M059J (cell line): ENCODE measurements at places on chromosomes 7 and 10. TPM values are rescaled to one million over a fixed set of nuclear protein-coding genes. Genes with fewer than 3 reads are reported as not detected.

DNA sequence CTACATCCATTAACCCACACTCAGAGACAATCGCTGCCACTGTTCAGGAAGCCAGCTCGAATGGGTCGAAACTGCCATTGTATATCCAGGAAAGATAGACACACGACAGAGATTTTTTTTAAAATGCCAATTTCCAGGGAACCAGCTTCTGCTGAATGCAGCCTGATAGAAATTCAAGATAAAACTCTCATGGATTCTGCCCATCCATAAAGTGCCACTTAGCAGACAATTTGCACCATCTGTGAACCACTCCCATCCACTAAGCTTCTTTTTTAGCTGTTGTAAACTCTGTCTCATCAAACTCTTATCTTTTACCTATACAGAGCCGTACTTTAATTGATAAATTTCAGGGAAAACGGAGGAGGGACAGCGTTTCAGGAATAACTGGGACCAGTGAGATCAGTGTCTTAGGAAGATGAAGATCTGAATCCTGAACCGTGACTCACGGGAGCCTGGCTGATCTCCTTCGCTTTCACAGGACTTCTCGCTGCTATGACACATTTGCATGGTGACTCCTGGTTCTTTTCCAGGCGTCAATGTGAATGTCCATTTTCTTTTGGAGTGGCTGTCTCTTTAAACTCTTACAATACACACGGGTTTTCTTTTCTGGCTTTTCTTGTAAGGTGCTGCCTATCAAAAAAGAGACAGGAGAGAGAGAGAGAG, 103.4 kb downstream of the FAM204A start:
- DNase-seq: peak; percentile 39

DNA sequence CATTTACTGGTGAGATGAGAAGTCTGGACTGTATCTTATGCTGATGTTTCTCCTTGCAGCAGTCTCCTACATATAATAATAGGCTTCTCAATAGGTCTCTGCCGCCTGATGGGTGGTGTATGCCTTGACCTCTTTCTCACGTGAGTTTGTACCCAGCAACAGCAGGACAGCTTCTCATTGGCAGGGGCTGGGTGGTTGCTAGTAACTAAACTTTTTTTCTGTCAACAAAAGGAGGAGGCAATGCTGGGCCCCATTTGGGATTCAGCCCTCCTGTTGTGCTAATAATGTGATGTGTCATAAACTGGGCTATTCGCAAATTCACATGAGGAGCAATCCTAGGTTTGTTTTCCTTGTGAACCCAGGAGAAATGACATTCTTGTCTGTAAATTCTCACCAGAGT, 533.6 kb downstream of the GATA3 start:
- no peak for DNase-seq

DNA sequence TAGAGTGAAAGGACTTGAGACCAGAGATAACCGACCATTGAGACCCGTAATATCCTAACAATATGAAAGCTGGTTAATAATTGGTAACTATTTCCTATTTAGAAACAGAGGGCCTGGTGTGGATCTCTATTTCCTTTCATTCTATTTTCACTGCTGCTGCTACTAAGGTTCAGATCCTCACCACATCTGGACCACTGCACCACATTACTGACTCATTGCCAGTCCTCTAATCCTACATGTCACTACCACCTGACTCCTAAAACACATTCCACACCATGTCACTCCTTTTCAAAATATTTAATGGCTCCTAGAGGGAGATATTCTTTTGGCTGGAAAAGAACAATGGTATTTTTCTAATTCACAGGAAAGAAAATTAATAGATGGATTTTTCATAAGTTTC, 6.4 kb downstream of the USP54 start:
- DNase-seq: peak; percentile 68

GRCh38 chr7:47786557-47787248, 161.6 kb downstream of the PKD1L1 start:
- peak; percentile 100 for DNase-seq

The LRMDA gene
- 8.0 and 36.7 TPM in 2 replicates for total RNA-seq

The ZNF239 gene
- total RNA-seq: 1.3 and 5.2 TPM in 2 replicates

DNA sequence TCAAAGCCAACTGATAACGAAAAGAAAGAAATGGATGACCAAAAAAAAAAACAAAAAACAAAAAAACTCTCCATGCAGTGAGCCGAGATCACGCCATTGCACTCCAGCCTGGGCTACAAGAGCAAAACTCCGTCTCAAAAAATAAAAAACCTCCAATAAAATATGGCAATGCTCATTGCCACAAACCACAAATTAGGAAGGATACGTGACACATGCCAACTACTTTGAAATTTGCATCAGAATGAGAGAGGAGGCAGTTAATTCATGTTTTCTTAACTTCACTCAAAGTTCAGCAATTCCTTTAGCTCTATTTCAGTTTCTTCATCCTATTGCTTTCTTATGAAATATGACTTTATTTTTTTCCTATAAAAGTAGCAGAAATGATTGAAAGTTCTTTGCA, 398.1 kb upstream of the C7orf33 start:
- DNase-seq: no peak

DNA sequence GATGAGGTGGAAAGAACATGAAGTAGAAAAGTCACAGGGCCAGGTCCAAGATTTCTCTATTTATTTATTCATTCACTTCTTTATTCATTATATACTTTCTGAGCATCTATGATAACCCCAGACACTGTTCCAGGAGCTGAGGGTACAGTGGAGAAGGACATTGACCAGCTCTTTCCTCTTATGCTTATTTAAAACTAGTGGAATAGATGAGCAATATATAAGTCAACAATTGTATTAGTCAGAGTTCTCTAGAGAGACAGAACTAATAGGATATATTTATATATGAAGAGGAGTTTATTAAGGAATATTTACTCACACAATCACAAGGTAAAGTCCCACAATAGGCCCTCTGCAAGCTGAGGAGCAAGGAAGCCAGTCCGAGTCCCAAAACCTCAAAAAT, 15.0 kb upstream of the GPR37 start:
- DNase-seq: no peak
